ENCODE measurements at places on chromosomes 2 and 18.

DNA sequence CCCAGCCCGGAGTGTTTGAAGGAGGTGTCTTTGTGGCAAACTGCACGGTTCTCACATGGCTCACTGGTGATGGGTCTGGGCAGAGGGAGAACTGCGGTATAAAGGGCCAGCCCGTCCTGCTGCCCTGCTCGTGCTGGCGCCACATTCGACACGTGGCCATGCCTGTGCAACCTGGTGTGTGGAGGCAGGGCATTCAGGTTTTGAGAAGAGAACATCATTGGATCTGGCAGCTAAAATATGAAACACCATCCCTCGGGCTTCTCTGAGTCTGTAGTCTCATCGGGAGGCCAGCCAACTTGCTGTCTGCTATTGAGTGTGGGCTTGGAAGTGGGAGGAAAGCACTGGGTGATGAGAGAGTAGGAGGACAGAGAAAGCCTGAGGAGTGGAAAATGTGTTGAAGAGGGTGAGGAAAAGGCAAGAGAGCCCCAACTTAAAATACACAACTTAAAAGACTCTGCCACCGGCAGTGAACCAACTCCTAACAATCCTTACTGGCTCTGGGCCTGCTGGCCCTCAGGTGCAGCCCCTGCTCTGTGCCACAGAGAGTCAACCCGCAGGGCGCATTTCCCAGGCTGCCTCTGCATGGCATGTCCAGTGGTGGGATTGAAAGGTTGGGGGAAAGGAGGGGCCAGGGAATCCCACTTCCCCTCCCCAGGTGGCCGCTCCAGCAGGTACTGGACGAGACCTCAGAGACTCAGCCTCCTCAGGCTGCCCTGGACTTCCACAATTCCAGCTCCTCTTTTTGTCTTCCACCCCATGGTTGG is 112.7 kb upstream of the DLX2 start:
- DNase-seq, result no peak

DNA sequence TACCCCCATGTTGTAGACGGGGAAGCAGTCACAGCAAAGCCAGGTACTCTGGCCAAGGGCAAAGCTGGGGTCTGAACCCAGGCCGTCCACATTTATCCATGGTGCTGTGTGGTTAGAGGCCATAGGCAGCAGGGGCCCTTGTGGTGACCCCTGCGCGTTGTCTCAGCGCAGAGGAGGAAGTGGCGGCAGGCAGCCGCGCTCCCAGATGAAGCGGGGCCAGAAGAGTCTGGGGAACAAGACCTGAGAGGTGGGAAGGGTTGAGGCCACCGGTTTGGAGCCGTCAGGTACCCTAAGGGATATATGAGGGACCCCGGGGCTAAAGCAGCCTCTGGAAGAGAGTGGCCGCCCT is 770 bp downstream of the ZNF396 start:
- peak; percentile 73 for DNase-seq

GRCh38 chr2:149877074-149877473 is 289.5 kb upstream of the MMADHC start:
- DNase-seq, result no peak

DNA sequence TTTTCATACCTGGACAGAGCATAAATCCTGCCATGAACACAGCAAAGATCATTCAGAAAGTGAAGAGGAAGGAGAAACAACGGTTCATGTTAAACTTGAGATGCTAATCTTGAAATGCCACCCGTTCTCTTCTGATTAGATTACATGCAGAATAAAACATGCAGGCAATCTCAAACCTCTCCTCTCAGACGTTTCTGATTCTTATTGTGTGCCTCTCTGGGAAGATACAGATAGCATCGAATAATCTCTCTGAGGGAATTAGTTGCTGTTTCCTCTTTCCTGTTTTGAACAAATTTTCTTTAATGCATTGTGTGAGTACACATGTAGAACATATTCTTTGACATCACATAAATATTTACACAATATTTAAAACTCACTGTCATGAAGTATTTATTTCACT is 313.4 kb downstream of the PRKCE start:
- DNase-seq, result peak; percentile 55

DNA sequence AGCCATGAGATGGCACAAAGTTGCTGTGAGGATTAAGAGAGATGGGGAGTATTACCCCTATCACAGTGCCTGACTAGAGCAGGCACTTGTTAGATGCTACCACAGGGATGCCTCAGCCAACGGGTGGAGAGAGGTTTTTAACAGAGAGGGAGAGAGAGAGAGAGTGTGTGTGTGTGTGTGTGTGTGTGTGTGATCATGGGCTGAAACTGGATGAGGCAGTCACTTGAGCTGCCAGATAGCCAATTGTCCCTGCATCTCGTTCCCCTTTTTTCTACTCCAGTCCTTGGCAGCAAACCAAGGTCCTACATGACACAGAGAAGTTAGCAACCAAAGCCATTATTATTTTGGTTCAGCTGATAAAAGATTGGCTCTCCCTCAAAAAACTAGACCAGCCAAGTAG is 3.0 kb downstream of the CD8A start:
- DNase-seq, result peak; percentile 77

- DNase-seq, result peak; percentile 72
Observed at GRCh38 chr2:127049927-127050802, 56.8 kb downstream of the BIN1 start.

GRCh38 chr2:234464291-234464645 is 32.6 kb downstream of the ARL4C start:
- DNase-seq, result no peak
